Tongue (tissue), 3 donors: ENCODE measurements at places on chromosomes 2 and 18.

DNA sequence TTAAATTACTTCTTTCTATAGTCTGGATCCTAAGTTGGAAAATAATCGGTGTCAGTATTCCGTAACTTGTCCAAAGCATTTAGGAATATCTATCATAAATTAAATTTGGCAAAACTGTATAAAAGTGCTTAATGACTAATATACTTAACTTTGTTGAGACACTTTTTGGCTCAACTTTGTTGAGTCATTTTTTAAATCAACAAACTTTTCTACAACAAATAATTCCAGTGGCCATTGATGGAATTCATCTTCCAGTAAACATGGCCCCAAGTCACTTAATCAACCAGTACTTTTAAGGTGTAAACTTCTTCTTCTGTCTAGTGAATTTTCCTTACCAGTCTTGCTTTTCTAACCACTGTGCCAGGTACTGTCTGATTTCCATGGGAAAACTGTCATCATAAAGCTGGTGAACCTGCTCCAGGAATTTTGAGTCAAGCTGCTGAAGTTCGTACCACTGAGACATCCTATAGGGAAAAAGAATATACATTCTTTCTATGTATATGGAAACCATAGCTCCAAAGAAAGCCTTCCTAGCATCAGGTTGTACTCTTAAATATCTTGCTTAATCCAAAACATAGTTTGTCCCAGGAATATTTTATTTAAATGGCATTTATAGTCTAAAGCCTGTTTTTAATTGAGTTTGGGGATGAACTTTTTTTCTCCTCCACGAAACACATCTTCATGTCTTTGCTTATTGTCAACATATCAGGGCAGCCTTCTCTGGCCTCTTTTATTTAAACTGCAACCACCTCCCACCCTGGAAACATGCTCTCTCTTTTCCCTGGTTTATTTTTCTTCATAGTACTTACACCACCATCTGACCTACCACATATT is 4.2 kb downstream of the STAT1 start:
- no peak for DNase-seq

GRCh38 chr2:119156105-119156890 is 2.3 kb downstream of the C1QL2 start:
- DNase-seq = no peak

DNA sequence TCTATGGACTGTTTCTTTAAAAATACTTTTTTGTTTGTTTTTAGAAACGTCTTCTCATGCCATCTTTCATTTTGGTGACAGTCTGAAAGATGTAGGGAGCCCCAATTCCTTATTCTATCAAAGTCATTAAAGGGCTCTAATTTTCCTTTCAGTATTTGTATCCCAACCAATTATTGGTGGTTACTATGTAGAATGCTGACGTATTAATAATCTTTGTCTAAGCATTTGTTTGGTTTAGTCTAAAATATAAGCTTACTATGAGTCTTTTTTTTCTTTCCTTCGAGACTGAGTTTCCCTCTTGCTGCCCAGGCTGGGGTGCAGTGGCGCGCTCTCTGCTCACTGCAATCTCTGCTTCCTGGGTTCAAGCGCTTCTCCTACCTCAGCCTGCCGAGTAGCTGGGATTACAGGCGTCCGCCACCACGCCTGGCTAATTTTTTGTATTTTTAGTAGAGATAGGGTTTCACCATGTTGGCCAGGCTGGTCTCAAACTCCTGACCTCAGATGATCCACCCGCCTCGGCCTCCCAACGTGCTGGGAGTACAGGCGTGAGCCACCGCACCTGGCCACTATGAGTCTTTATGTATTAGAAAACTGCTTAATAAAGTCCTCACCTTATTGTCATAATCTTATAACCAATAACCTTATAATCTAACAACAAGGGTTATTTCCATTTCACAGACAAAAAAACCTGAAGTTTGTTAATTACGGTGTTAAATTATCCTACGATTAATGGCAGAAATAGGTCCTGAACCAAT is 849 bp upstream of the VRK2 start:
- DNase-seq = no peak

GRCh38 chr2:81991282-81991681 is 1686.7 kb upstream of the LRRTM1 start:
- DNase-seq = no peak

DNA sequence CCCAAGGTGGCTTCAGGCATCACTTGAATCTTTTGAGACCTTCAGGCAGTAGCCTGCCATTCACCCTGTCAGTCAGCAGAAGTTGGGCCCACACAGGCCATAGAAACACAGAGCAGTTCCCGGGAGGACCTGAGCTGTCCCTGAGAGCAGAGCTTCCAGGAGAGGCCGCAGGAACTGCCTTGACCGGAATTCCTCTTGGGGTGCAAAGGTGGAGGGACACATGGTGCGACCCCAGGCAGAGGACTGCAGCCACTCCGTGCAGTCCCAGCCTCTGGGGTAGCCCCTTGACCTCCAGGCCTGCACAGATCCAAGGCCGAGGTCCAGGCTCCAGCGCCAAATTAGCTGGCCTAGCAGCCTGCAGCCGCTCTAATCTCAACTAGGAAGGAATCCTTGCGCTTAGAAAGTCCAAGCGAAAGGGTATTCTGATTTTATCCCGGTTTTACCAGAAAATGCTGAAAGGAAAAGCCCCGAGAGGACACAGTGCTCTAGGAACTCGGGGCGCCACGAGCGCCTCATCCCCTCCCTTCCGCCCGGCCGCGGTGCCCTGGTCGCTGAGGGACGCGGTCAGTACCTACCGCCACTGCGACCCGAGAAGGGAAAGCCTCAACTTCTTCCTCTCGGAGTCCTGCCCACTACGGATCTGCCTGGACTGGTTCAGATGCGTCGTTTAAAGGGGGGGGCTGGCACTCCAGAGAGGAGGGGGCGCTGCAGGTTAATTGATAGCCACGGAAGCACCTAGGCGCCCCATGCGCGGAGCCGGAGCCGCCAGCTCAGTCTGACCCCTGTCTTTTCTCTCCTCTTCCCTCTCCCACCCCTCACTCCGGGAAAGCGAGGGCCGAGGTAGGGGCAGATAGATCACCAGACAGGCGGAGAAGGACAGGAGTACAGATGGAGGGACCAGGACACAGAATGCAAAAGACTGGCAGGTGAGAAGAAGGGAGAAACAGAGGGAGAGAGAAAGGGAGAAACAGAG is 5.4 kb downstream of the SIX2 start:
- no peak for DNase-seq

DNA sequence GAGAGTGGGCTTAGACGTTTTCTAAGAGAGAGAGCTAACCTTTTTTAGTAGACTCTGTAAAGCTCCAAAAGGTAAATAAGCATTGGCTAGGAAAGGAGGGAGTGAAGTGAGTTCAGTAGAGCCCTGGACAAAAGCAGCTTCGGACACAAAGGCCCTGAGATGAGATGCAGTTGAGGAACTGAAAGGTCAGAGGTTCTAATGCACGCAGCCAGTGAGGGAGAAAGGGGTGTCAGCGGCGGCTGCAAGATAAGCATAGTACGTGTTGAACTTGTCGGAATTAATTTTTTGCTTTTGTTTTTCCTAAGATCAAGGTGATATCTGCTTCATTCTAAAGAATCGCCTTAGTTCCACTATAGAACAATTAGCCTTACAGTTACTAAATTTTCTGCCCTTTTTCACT is 11.2 kb upstream of the SLC8A1 start:
- no peak for DNase-seq

DNA sequence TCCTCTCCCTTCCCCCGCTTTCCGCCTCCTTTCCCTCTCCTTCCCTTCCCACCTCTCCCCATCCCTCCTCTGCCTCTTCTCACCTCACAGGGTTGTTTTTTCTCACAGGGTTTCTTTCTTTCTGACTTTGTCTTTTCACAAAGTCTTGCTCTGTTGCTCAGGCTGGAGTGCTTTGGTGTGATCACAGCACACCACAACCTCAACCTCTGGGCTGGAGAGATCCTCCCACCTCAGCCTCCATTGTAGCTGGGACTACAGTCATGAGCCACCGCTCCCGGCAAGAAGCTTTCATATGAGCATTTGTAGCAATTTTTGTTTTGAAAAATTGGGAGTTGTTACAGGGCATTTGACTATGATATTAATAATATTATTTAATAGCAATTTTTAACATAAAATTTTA is 32.9 kb downstream of the ACSL3 start:
- DNase-seq = no peak

DNA sequence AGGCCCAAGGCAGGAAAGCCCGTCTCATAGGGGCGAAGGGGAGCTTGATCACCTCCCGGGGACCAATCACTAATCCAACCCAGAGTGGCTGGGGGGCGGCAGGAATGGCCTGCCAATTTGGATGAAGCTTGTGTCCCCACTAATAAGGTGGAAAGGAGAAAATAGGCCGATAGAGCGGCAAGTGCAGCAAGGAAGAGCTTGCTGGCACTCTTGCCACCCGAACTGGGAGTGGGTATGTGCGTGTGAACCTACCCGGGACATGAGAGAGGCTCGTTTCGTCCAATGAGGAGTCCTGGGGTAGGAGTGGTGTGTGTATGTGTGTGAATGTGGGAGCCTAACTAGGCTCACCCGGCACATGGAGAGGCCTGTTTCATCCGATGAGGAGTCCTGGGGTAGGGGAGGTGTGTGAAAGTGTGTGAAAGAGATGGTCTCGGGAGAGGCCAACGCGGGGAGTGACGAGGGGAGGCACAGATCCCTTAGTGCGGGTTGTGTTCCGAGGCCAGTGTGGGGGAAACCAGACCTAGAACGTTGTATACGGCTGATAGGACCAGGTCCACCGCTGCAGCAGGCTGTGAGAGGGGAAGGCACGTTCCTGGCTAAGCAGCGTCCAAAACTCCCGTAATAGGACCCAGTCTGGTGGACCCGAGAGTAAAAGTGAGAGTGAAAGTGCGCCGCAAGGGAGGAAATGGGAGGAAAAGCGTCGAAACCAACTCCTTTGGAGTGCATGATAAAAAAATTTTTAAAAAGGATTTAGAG is 47.1 kb upstream of the SELENOI start:
- peak; percentile 67 for DNase-seq

DNA sequence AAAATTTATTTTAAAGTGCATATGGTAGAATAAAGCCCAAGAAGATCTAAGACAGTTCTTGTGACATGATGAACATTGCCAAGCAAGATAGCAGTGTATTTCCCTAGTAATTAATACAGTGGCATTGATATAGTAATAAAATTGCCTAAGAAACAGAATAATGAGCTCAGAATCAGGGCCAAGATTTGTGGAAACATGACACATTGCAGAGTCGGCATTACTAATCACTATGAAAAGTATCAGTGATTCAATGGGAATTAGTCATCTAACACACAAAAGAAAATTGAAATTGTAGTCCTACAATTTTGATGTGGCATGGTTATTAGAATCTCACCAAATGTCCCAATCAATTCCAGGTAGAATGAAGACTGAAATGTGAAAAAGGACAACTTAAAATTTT is 243.0 kb upstream of the CYRIA start:
- DNase-seq = no peak

- DNase-seq = no peak
Measured at GRCh38 chr2:216740557-216741222, 45.3 kb upstream of the IGFBP5 start.

DNA sequence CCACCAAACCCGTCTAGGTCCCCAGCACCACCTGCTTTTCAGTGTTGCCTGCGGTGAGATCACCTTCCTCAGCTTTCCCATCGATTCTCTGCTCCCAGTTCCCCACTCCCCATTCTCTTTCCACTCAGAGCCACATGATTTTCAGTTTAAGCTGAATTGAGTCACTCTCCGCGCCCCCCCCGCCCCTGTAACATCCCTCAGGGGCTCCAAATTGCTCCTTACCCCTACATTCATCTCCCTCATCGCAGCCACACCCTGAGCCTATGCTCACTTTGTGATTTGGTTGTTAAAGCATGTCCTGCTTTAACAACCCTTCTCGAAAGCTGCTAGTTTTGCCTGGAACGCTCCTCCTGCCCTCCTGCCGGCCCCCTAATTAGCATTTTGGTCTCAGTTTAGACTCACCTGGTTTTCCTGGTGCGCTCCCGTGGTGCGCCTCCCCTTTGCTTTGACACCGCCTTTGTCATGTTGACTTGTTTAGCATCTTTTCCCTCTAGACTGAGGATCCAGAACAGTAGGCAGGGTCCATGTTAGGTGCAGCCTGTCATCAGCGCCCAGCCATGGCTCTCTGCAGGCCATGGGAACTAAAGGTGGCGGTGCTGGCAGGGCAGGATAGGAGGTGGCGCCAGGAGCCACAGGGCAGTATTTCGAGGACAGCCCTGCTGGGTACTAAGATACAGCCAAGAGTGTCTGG is 60.8 kb downstream of the ST3GAL5 start:
- no peak for DNase-seq

DNA sequence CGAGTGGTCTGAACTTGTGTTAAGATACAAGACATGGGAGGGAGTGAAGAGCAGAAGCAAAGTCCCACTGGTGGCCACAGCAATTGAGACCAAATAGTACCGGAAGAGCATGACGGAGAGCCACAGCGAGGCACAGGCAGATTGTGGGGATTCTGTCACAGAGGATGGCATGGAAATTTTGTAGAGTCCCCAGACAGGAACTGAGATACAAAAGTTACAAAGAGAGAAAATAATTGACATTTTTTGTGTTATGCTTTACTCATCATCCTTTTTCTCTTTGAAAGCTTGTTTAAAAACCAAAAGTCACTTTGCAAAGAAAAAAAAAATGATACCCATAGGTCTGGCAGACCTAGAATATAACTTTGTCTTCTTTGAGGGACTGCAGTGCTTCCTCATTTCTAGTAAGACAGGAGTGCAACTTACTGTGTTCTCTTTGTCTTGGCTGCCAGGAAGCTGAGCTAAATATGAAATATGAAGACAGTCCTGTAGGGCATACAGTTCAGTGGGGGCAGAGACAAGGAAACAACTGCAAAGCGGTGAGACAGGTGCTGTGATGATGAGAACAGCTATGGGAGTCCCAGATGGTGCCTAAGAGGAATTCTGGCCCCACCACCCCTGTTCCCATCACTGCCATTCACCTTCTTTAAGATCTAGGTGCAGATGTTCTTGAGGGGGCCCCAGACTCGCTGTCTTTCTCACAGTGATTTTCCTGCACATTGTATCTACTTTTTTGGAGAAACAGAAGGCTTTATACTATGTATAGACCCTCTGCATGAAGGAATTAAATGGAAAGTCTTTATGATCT is 5.2 kb downstream of the ARHGAP25 start:
- no peak for DNase-seq

DNA sequence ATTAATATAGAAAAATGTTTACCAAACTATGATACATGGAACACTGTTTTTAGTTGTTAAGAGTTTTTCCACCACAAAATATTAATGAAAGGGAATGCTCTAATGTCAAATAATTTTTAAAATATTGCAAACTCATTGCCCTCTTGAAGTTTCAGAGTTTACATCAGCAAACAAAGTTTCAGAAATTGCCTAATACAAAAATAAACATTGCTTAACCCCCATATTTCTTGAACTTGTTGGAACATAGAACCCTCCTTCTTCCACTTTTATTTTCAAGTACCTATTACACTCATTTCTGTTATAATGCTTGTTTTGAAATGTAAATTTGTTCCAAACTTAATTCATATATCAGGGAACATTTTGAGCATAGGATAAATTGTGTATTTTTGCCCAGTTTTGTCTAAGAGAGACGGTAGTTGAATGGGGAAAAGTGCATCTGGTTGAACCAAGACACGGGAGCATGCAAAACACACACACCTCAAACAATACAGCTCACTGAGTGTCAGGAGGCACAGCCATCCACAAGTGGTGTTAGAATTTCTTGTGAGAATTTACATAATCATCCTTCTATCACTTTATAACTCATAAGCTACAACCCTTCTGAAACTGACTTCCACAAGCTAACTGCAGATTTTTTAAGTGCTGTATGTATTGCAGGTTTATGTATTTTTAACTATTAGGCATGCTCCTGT is 5.3 kb upstream of the MC4R start:
- no peak for DNase-seq
